NCI-H146 (cell line): ENCODE measurements at places on chromosomes 16 and 17.

GRCh38 chr17:45277992-45278391 is 16.1 kb upstream of the SPATA32 start:
- DNase-seq, result no peak

DNA sequence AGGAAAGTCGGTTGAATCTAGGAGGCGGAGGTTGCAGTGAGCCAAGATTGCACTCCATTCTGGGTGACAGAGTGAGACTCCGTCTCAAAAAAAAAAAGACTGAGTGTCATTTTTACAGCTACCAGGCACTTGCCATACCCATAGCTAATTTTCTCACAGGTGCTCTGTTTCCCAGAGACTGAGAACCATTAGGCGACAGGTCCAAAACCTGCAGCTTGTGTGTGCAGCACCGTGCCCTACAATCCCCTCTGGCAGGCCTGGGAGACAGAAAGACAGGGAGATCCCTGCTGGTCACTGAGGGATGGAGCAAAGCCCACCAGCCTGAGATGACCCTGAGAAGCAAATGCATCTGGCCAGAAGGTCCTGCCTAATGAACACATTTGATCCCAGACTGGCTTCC is 2.7 kb downstream of the TFAP4 start:
- DNase-seq, result no peak

- DNase-seq, result no peak
Measured at GRCh38 chr17:79617304-79617703, 6.5 kb upstream of the RBFOX3 start.

GRCh38 chr17:39794249-39794970 is 56.7 kb downstream of the GRB7 start:
- DNase-seq, result no peak

DNA sequence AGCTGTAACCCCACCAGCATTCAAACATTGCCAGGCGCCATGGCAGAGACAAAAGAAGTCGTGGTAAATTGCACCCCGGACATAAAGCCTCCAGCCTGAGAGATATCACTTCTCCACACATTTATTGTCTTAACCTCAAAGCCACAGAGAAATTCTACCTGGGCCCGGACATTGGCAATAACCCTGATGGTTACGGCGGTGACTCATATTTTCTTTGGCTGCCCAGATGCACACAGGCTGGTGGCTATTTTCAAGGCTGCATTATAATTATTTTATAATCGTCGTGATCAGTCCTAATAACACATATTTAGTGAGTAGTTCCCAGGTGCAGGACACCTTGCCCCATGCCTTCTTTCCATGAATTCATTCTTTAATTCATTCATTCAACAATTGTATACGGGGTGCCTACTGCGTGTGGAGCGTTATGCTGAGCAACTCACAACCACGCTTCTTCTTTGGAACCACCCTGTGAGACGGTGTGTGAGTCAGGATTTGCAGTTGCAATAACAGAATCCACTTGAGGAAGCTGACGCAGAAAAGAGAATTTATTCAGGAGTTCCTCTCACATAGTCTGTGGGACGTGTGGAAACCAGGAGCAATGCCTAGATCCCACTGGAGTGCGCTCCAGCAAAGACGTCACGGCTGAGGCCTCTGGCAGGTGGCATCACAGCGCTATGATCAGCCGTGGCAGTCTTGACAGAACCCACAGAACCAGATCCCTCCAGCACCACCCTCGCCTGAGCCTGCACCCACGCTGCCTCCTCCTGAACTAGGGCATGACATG is 245.7 kb downstream of the FOXL1 start:
- no peak for DNase-seq

GRCh38 chr17:49351572-49352140 is 10.4 kb downstream of the ZNF652 start:
- no peak for DNase-seq

- no peak for DNase-seq
Measured at GRCh38 chr16:14199624-14200023, 128.5 kb downstream of the MRTFB start.

GRCh38 chr16:72286936-72287620 is 115.1 kb upstream of the PMFBP1 start:
- DNase-seq, result no peak

GRCh38 chr17:59508999-59509625 is 56.3 kb upstream of the DHX40 start:
- DNase-seq, result peak; percentile 69

DNA sequence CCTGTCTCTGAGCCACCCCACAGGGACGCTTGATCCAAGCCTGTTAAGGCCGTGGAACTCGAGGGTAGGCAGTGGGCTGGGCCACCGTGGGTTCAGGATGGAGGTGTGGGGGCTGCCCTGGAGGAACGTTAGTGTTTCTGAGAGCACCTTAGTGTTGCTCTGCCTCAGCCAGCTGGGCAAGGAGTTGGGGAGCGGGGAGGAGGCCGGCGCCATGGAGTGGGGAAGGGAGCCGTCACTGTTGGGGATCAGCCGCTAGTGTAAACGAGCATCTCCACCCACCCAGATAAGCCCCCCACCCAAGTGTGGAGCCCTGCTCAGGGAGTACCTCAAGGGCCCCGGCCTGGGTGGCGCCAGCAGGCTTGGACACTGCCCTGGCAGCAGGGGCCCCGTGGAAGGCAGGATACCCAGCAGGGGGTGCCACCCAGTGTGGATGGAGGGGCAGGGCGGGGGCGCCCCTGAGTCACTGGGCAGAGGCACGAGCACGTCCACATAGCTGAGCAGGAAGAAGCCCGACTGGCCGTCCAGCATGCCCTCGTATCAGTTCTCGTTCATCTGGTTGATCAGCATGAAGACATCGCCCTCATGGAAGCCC is 98.6 kb downstream of the KPNA2 start:
- no peak for DNase-seq

DNA sequence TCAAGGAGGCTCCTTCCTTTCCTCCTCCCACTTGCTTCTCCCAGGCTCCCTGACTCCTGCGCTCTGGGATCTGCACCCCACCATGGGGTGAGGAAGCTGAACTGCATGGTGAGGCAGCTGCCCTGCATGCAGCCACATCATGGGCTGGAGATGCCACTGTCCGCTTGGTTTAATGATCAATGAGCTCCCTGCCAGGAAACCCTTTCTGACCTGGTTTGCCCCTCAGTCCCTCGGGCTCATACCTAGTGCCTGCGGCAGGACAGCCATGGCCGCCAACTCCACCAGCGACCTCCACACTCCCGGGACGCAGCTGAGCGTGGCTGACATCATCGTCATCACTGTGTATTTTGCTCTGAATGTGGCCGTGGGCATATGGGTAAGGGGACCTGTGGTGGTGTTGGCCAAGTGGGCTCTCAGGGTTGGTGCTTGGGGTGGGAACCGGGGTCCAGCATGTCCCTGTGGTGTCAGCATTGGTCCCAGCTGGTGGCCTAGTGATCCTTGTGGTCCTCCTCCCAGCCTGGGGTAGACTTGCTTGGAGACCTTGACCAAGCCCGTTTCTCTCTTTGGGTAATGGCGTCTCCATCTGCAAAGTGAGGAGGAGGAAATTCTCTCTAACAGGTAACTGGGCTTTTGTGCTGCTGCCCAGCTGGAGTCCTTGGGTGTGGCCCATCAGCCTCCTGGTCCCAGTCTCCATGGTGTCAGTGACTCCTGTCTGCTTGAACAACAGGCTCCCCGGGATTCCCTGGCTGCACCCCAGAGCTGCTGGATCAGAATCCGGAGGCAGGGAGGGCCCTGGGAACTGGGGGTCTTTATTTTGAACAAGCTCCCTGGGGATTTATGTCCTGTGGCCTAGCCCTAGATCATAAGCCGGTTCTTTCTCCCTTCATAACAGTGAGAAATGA is at the start of gene SLC5A10:
SLC5A10 (plus strand) TSS at position 225 of the 902 bp plus-strand sequence; CDS start at position 266, 41 bp downstream.
- peak; percentile 38 for DNase-seq

GRCh38 chr16:82037251-82037650 is 2.2 kb downstream of the HSD17B2 start:
- no peak for DNase-seq

DNA sequence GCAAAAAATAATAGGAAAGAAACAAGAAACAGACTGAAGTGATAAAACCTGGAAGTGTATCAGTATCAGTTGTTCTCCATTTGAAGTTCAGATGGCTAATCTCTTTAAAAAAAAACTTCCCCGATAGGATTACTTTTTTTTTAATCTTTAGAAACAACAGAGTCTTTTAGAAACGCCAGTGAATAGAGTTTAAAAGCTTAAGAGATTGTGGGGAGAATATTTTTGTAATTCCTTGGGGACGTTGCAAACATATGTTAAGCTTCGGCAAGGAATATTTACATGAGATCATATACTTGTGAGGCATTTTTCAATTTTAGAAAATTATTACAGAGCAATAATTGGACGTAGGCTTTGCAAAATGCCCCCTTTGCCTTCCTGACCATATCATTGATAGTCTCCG is 13.2 kb downstream of the MAF start:
- DNase-seq, result no peak

DNA sequence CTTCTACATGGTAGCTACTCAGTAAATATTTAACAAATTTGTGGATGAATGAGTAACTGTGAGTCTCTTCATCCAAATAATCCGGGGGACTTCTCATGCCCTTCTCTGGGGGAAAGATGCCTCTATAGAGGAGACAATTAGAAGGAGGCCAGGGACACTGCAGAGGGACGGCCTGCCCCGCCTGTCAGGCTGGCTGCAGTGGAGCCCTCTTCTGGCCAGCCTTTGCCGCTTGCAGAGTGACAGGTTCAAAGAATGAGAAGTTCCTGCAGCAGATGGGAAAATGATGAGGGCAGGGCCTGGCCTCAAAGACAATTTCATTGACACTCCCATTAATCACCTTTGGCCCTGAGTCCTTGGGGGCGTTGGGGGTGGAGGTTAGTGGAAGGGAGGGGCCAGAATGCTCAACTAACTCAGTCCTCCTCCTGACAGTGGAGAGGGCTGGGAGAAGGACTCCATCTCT is 339.0 kb downstream of the MAF start:
- DNase-seq, result peak; percentile 21

- no peak for DNase-seq
Measured at GRCh38 chr17:9880582-9880999, 24.5 kb downstream of the RCVRN start.

- peak; percentile 82 for DNase-seq
Measured at GRCh38 chr17:42679492-42680330, 1.9 kb downstream of the CCR10 start.

DNA sequence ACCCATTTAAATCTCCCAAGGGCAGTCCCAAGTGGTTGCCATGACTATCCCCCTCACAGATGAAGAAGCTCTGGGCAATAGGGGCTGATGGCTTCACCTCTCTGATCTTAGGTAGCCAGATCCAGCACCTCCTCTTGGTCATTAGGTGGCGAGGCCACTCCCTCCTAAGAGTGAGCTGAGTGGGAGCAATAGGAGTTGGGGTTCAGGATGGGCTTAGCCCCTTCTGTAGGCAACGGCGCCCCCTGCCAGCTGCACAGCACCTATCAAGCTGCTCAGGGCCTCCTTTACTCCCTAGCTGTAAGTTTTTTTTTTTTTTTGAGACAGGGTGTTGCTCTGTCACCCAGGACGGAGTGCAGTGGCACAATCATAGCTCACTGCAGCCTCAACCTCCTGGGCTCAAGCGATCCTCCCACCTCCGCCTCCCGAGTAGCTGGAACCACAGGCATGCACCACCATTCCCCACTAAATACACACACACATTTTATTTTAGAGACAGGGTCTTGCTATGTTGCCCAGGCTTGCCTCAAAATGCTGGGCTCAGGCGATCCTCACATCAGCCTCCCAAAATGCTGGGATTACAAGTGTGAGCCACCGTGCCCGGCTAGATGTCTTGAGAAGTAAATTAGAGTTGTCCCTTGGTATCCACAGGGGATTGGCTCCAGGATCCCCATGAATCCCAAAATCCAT is 3.5 kb upstream of the RRAD start:
- DNase-seq, result no peak

DNA sequence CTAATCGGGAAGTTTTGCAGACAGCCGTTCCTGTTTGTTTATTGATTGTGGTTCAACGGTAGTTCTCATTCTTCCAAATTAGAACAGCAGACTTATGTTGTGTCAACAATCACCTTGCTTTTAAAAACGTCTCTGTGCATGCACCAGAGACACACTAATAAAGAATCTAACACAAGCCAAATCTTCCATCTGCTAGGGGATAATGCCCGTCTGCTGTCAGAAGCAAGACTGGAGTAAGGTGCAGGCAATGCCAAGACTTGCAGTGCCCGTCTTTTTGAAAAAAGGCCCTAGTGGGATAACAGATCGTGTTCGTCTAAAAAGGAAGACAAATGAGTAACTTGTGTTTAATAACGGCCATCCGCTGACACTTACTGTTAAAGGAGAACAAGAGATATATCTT is 158.4 kb downstream of the KCNJ2 start:
- no peak for DNase-seq

DNA sequence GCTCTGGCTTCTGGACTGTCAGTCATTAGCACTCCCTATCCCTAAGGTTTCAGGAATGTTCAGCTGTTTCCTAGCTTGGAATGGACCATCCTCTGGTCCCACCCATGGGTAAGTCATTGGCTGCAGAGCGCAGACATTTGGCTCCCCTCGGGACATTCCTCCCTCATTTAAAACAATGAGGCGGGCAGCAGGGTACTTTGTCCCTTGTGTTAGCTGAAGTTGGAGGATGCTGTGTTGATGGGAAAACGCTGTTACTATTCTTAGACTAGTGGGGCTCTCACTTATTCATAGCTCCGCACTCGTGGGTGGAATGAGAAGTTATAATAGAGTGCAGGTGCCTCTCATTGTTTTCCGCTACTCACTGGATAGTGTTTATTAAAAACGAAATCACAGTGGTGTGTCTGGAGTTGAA is 673.8 kb downstream of the WWOX start:
- DNase-seq, result no peak

DNA sequence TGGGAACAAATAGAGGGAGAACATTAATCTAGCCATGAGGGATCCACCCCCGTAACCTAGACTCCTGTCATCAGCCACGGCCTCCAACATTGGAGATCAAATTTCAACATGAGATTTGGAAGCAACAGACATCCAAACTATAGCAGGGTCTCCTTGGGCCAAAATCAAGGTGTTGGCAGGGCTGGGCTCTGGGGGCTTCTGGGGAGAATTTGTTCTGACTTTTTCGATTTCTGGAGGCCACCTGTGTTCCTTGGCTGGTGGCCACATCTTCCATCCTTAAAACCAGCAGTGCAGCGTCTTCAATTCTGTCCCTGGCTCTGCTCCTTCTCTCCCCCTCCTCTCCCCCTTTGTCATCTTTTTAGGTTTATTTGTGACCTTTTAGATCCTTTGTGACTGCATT is 546.2 kb downstream of the WWOX start:
- no peak for DNase-seq

DNA sequence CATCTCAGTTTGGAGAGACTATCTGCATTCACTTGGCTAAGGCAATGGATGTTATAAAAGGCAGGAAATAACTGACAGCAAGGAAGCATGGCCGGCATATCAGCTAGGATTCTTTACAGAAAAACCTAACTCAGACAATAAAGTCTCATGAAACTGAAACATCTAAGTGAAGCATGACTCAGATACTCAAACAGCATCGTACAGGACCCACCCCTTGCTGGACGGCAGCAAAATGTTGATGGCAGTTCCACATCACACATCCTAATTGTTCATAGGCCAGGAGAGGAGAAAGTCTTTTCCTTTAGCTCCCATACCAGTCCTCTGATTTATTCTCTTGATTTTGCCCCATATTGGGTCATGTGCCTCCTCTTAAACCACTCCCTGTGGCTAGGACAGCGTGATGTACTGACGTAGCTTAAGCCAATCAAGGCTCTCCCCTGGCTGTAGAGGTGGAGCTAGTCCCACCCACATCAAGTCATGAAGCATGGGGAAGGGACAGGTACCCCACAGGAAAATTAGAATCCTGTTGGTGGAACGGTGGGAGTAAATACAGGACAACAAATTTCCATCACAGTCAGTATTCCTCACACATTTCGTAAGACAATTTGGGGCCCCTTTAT is 178.9 kb downstream of the IRX3 start:
- DNase-seq, result no peak
